ENCODE measurements at places on chromosomes 1 and 21. TPM values are rescaled to one million over a fixed set of nuclear protein-coding genes. Genes with fewer than 3 reads are reported as not detected.
A peak's percentile ranks its signal among the peaks of the same experiment; 100 is the strongest.

DNA sequence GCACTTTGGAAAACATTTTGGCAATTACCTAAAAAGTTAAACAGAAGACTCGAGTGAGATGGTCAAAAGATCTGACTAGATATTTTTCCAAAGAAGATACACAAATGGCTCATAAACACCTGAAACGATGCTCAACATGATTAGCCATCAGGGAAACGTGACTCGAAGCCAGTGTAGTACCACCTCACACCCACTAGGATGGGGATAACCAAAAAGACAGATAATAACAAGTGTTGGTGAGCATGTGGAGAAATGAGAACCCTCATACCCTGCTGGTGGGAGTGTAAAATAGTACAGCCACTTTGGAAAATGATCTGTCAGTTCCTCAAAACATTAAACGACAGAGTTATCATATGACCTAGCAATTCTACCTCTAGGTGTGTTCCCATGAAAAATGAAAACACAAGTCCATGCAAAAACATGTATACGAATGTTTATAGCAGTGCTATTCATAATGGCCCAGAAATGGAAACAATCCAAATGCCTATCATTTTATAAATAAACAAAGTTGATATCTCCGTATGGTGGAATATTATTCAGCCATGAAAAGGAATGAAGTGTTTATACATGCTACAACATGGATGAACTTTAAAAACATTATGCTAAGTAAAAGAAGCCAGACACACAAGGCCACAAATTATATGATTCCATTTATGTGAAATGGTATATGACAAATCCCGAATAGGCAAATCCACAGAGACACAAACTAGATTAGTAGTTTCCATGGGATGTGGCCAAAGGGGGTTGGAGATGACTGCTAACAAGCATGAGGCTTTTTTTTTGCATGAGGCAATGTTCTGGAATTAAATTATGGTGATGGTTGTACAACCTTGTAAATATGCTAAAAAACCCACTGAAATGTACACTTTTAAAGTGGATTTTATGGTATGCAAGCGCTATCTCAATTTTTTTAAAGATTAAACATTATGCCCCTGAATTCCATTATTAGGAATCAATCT is 625.3 kb downstream of the KIF26B start:
- DNase-seq = peak; percentile 36

DNA sequence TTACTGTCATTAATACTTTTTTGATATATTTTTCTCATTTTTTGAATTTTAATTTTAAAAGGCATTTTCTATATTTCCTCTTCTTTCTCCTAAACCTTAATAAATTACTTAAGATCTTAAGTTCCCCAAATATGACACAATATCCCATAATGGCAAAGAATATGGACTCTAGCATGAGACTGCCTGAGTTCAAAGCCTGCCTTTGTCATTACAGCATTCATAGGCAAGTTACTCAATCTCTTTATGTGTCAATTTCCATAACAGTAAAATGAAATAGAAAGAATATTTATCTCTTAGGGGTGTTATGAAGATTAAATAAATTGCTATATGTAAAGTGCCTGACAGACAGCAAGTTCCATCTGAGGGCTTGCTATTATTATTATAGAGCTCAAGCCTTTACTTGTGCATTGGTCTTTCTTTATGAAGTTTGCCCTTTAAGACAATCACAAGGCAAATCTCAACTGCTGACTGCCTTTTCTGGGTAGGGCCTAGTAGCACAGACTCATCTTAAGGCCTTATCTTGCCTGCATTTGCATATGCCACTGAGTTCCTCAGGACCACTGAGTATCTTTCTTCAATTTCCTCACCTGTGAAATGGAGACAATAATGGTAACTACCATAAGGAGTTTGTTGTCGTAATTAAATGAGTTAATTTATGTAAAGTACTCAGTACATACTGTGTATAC is 231.0 kb downstream of the NRIP1 start:
- DNase-seq = no peak

GRCh38 chr1:150387200-150387599 is 23.3 kb downstream of the RPRD2 start:
- no peak for DNase-seq

GRCh38 chr1:161820914-161821313 is 54.8 kb downstream of the ATF6 start:
- DNase-seq = no peak

DNA sequence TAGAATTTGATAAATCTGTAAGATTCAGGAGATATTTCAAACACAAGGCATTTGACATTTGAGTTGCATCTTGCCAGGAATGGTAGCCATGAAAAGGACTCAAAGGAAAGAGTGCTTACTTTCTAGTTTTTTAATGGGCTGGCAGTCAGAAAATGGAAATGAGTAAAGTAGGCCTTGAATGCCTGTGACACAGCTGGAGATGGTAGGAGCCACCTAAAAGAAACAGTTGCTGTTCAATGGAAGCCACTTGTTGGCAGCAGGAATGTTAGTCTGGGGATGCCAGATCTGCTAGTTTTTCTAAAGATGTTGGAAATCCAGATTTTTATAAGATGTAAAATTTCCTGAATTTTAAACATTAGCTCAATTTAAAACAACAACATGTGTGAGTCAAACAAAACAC is 43.6 kb downstream of the CACHD1 start:
- no peak for DNase-seq

- DNase-seq = no peak
Measured at GRCh38 chr1:196259316-196259715, 348.9 kb downstream of the KCNT2 start.

DNA sequence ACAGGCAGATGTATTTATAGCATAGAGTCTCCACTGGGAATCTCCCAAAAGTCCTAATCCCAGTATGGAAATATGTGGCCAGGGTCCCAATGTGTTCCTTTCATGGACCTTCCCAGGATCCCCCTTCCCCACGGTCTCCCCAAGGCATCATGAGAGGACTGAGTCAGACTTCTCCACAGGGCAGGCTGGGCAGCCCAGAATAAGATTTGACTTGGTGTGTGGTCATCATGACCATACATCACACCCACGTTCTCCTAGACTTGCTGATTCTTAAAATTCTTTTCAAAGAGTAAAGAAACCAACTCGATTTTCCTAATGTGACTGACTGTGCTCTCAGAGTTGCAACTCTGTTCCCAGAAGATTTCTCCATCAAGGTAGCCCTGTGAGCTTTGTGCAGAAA is 93.9 kb upstream of the CD34 start:
- peak; percentile 65 for DNase-seq

GRCh38 chr1:7922301-7922700 is 18.3 kb downstream of the TNFRSF9 start:
- DNase-seq = peak; percentile 57

- DNase-seq = no peak
Measured at GRCh38 chr1:17466359-17466758, 26.9 kb upstream of the RCC2 start.

- DNase-seq = no peak
Measured at GRCh38 chr1:36821386-36821785, 212.9 kb downstream of the GRIK3 start.

GRCh38 chr1:24544239-24544638 is 11.6 kb upstream of the NCMAP start:
- no peak for DNase-seq

DNA sequence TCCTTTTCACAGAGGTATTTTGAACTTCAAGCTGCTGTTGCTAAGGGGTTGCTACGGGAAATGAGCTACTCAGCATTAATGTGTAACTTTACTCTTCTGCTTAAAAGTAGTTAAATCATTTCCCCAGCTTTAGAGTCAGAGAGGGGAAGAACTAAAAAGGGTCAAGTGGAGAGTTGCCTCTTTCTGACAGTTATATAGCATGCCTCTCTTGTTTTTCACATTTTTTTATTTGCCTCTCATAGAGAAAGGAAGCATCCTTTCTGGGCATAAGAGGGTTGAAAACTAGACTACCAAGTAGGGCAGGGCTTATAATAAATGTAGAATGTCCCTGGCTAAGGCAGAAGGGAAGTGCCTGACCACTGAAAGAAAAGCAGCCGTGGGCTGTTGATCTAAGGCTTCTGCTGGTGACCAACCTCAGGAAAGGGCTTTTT is 10.1 kb upstream of the ELAVL4 start:
- no peak for DNase-seq

DNA sequence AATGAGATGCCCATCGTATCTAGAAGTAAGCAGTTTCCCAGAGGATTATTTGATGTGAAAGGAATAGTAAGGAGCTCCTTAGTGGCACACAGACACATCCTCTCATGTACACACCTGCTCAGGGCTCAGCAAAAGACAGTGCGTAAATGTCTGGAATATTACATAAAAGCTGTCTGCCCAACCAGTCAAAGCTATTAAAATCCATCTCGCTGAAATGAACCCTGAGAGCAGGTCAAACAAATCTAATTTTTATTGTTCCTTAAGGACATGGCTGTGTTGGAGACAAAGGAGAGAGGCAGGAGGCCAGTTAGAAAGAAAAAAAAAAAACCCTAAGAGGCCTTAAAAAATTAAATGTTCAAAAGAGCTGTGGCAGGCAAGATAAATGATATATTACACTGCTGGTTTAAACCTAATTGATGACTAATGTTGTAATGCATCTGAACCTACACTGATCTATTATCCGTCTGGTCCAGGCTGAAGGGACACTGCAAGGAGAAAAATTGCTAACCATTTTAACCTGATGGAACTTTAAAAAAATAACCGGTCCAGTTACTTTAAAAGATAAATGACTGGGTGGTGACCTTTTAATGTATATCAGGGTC is 58.5 kb upstream of the FGGY start:
- DNase-seq = no peak

DNA sequence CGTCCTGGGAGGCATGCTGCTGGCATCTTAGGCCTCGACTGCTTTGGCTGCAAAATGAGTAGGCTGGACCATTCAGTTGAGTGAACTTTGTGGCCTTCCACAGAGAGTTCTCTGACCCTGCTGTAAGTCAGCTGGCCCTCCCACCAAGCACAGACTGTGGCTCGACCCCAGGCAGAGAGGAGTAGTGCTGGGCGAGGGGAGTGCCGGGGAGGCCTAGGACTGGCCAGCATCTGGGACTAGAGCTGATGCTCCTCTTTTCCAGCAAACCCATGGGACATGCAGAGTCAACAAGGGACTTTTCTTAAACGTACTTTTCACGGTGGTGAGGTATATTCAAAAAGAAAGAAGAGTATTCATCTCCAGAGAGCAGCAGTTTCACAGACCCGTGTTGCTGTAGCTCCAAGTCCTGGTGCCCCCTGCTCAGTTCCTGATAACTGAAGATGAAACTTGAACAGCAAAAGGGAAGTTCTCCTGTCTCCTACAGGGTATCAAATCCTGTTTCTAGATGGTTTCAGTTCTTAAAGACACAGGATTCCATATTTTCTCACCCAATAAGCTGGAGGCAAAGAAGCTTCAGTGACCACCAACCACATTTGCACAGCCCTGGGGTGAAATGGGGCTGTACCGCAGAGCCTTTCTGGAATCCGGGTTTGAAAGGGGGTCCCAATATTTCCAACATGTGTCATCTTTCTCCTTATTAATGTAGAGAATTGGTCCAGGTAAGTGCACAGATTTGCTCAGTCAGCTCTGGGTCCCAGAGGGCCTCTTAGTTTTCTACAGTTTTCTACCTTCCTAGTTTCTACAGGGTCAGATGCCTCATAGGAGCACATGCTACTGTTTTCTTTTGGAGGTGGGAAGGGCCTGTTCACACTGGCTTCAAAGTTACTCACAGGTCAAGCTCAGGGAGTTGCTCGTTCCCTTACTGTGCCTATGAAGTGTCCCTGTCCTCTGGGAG is 20.9 kb downstream of the BATF3 start:
- no peak for DNase-seq

- DNase-seq = peak; percentile 27
Measured at GRCh38 chr1:245045087-245045881, 109.5 kb upstream of the KIF26B start.

GRCh38 chr21:19507682-19508260 is 1104.2 kb upstream of the TMPRSS15 start:
- DNase-seq = no peak

DNA sequence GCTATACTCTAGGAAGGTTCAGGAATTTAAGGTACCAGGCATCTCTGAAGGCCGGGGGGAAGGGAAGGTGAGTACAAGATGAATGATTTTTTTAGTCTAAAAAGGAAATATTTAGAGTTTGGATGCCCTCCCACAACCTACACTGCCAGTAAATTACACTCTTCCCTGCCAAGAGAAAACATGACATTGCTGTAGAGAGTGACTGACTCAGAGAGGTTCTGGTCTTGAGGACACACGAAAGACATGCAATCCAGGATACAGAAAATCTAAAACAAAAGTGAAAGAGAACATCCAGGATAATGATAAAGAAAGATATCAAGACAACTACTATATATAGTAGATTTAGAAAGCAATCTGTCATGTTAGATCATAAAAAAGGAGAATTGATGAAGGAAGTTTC is 200.5 kb downstream of the TYW3 start:
- no peak for DNase-seq

GRCh38 chr1:94060720-94061119 is 60.2 kb downstream of the ABCA4 start:
- no peak for DNase-seq

DNA sequence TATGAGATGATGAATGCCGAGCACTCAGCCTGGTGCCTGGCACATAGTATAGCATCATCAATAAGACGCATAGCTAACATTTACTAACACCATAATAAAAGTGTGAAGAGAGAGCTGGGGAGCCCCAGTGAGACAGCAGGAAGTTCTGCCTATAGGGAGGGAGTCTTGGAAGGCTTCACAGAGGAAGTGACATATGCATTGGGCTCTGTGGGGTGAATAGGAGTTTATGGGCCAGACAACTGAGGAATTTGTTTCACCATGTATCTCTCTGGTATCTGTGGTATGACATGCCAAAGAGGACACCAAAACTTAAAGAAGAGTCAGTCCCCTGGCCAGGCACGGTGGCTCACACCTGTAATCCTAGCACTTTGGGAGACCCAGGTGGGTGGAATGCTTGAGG is 118.3 kb upstream of the TMEM51 start:
- DNase-seq = no peak

DNA sequence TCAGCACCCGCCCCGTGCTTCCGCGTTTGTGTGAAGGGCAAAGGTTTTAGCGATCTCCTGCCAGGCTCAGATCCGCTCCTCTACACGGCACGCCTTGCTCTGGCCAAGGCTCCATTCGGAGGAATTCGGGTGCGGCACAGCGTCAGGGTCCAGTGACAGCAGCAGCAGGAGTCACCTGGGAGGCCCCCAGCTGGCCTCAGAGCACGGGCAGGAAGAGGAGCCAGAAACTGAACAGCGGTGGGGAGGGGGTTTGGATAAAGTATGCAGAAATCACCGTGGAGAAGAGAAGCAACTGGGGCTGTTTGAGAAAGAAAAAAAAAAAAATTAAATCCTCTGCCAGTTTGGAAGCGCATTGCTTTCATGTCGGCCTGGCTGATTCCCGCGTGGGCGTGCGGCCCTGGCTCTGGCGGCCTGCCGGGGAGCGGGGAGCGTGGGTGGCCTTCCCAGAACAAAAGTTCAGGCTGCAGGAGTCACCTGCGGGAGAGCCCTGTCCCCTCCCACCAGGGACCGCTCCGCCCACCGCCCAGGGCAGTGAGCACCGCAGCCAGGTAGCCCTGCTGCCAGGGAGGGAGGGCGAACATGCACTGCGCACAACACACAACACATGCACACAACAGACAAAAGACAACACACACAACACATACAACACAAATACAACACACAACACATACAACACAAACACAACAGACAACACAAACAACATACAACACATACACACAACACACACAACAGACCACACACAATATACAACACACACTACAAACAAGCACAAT is 107.6 kb downstream of the ETS2 start:
- peak; percentile 69 for DNase-seq

LENEP gene
- polyA plus RNA-seq = not detected

CASQ1 gene
- polyA plus RNA-seq = 0.21 TPM

PCBP3 gene
- polyA plus RNA-seq = 3.9 TPM

PWP2 gene
- 2.4 TPM for polyA plus RNA-seq

ARID1A gene
- polyA plus RNA-seq = 39.4 TPM

CORT gene
- polyA plus RNA-seq = 0.10 TPM
